IPS DF 19.7 (cell line): ENCODE measurements at places on chromosomes 3 and 15.

GRCh38 chr15:62809115-62809967, 233.2 kb upstream of the TPM1 start:
- no peak for DNase-seq

DNA sequence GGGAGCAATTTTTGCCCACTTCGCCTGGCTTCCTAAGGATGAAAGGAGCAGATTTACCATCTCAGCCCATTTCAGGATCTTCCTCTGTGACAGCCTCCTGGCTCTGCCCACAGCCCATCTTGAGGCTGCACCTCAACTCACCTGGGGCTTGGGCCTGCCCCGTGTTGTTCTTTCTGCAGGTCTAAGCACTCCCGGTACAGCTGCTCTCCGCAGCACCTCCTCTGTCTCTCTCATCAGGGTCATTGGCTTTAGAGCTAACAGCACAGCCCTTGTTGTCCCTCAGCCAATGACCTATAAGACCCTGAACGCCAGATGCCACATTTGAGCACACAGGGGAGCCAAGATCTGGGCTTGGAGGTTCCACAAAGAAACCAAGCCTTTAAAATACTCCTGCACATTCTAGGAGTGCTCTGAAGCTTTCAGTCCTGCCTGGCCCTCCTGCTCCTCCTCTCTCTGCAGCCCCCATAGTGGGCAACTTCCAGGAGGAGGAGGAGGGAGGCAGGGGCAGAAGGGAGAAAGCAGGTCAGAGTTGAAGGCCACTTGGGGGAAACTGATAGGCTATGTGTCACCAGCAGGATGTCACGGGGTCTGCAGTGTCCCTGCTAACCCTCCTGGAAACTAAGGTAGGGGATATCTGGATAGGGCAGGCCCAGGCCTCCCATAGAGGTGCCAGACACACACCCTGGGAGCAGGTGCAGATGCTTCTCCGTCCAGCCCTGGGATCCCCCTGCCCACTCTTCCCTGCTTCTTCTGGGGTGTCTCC, 115.6 kb downstream of the ETFA start:
- no peak for DNase-seq

GRCh38 chr15:69744391-69745162, 292.0 kb downstream of the RPLP1 start:
- DNase-seq, result no peak

GRCh38 chr3:110307065-110307809, 764.4 kb upstream of the NECTIN3 start:
- DNase-seq, result no peak
